NCI-H510A treated with DMSO at 0.1 percent for 48 hours (cell line): ENCODE measurements at places on chromosomes 1 and 21.

DNA sequence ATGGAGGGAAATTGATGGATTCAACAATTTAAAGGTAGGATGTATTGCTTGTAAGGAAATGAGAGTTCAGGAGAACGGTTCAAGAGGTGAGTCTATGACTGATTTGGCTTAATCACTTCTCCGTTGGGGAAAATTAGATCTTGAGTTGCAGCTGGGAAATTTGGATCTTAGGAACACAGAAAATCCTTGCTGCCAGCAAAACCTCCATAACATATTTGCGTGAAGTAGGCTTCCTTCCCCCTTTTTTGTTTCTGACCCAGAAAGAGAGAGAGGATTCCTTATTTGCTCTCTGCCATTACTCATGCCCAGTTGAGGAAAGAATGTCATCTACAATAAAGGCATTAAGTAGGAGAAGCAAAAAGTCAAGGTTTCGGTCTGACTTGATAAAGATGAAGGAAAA, 73.5 kb upstream of the PDC start:
- no peak for DNase-seq

GRCh38 chr21:36135391-36136102, 668 bp downstream of the CBR3 start:
- peak; percentile 72 for DNase-seq

DNA sequence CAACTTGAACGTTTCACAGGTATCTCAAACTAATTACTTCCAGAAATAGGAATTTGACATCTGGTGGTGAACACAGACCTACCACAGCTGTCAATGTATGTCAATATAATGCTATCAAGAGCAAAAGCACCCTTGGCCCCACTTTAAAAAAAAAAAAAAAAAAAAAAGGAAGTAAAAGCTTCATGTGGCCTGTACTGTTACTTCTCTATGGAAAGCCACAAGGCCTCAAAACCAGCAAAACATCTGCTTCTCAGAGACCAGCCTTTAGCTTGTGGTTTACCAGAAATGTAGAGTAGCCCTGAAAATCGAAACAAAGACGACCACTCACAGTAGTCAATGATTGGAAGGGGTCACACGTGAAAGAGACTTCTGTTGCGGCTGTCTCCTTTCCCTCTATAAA, 109.6 kb downstream of the SLC45A1 start:
- DNase-seq, result no peak

- DNase-seq, result no peak
These were observed 47.9 kb upstream of the LEPR start for GRCh38 chr1:65372557-65372956.

- DNase-seq, result no peak
These were observed 618 bp downstream of the CLCC1 start for GRCh38 chr1:108962681-108963051.

DNA sequence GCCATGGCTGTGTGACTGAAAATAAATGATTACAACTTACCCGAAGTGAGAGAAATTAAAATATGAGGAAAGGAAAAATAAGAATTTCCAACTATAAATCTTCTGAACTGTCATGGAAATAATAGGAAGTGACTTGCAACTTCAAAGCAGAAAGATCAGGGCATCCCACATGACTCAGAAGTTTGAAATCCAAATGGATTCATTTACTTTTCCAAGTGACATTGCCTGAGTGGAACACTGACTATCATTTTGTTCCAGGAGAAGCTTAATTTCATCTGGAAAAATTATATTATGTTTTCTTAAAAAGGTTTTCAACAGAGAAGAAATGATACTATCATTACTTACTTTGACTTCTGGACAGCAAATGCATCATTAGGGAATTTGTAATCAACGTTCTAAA, 110.8 kb downstream of the GREM2 start:
- no peak for DNase-seq

- no peak for DNase-seq
These were observed 75.7 kb upstream of the NRIP1 start for GRCh38 chr21:15140321-15141019.

DNA sequence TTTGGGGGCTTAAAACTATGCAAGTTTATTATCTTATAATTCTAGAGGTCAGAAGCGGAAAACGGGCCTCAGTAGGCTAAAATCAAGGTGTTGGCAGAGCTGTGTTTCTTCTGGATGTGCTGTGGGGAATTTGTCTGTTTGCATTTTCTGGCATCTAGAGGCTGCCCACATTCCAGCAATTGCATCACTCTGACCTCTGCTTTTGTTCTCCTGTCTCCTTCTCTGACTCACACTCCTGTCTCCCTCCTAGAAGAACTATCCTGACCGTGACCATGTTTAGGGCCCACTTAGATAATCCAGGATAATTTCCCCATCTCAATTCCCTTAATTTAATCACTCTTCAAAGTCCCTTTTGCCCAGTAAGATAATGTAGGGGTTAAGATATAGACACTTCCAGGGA, 127.4 kb upstream of the DEPDC1 start:
- no peak for DNase-seq

GRCh38 chr1:210663730-210664573, 335.2 kb downstream of the HHAT start:
- peak; percentile 83 for DNase-seq

DNA sequence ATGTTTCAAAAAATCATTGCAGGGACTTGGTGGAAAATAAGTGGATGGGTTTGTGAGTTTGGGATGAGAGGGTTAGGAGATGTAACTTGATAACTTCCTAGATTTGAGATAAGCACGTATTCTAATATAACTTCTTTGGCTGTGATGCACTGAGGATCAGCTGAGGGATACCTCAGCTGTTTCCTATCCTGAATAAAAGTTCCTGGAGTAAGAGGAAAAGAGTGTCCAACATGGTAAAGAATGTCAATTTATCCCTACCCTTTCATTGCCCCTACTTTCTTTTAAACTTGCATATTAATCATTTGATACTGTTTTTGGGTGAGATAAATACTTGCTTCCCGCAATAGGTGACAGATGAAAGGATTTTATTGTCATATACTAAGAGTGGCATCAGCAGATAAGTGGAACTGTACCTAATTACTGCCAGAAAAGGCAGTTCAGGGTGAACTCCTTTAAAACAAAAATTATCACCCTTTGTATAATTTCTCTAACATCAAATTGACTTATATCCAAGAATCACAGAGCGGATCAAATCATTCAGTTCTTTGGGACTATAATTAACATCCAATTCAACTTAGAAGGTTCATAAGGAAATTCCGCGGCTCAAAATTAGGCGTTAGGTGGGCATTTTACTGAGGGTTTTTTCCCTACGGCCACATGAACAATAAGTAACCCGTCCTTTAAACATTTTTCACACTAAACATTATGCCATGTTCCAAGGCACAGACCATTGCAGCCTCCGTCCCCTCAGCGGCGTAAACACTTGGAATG, 1.4 kb upstream of the SUCO start:
- DNase-seq, result no peak

DNA sequence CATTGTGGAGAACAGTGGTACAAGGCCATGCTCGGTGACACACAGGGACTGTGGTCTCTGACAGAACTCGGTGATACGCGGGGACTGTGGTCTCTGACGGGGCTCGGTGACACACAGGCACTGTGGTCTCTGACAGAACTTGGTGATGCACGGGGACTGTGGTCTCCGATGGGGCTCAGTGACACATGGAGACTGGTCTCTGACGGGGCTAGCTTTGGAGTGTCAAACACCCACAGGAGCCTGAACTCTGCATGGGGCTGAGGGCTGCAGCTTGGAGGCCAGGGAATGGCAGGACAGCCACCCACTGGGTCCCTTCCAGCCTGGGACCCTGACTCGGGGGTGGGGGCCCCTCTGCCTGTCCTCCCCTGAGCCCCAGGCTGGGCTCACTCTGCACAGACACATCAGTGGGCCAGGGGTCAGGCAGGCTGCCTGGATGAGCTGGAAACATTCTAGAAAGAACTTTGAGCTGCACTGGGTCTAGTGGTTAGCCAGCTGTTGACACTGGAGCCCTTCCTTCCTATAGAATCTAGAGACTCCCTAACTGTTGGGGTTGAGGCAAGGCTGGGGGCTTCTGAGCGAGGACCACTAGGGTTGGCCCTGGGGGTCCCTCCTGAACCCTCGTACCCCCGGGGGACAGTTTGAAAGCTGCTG, 49.8 kb downstream of the DISP3 start:
- no peak for DNase-seq

DNA sequence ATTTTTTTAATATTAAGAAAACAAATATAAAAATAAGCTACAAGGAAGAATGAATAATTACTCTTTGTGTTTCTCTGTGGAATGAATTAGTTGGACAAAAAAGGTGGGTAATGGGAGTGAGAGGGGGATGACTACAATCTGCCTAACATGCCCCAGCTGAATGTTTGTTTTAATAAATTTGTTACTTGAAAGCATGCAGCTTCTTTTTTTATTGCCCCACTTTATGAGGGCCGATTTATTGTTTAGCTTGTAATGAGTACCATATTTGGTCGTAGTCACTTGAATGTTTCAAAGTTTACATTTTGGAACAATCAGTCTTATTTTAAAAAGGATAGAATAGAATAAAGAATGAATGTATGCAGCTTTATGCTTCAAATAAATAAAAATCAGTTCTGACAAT, 197.4 kb downstream of the LBR start:
- DNase-seq, result no peak

- DNase-seq, result no peak
These were observed 9.4 kb downstream of the FCAMR start for GRCh38 chr1:206960676-206961386.

DNA sequence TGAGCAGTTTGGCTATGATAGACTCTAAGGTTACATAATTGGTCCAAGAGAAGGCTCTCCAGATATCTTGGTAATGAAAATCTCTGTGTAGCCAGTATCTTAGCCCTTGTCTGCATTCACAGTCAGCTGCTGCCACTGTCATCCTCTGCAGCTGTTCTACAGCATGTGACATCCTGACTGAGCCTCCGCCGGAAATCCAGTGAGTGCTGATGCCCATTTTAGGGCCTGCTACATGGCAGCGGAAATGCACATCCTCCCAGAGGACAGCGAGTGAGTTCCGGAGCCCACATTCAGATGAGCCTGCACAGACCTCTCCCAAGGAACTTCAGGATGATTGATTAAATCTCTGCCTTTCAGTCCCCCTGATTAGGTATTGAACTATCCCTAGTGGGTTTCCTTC, 237.1 kb downstream of the HHIPL2 start:
- peak; percentile 14 for DNase-seq

GRCh38 chr1:156463874-156464273, 36.7 kb downstream of the MEF2D start:
- no peak for DNase-seq

GRCh38 chr1:162944974-162945674, 84.1 kb upstream of the CCDC190 start:
- DNase-seq, result no peak

GRCh38 chr1:198838022-198838342, 199.1 kb downstream of the PTPRC start:
- DNase-seq, result no peak

GRCh38 chr1:108892356-108893140, 15.8 kb downstream of the GPSM2 start:
- no peak for DNase-seq

GRCh38 chr1:245393694-245394093, 238.9 kb downstream of the KIF26B start:
- DNase-seq, result no peak
